NCI-H2081 (cell line): ENCODE measurements at places on chromosomes 5 and 9.

GRCh38 chr5:2038321-2039179, 155.8 kb upstream of the IRX4 start:
- DNase-seq = peak; percentile 40

GRCh38 chr5:72156946-72157624, 49.8 kb downstream of the MAP1B start:
- DNase-seq = no peak

- no peak for DNase-seq
Measured at GRCh38 chr5:10832987-10833386, 72.0 kb upstream of the DAP start.

DNA sequence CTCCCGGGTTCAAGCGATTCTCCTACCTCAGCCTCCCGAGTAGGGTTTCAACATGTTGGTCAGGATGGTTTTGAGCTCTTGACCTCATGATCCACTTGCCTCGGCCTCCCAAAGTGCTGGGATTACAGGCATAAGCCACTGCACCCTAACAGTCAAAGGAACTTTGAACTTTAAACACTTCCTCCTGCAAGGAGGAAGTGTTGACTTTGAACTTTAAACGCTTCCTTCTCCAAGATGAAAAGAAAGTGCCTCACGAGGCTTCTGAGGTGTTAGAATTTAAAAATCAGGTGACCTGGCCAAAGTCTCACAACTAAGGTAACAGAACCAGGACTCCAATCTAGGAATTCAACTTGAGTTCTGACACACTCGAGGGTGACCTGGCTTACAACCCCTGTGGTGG, 150.9 kb downstream of the BRINP1 start:
- DNase-seq = no peak

DNA sequence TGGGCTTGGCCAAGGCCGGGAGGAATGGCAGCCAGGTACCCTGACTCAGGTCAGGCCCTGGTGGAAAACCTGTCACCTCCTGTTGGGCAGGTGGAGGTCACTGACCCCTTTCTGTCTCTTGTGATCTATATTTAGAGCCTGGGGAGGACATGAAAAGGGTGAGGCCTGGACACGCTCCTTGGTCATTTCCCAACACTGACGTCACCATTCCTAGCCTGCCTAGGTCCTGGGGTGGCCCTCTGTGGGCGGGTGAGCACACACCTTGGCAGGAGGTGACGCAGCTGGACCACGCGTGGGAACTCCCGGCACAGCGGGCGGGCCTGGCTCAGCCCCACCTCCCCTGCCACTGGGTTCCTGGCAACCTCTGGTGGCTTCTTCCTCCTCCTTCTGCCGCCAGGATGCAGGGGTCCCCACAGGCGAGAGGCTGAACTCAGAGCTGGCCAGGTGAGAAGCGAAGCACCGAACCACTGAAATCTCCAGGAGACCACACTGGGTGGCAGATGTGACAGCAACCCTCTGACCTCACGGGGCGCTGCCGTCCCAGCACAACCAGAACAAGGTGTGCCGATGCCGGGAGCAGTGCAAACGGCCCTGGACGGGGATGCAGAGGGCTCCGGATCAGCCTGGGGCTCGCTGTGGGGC, 6.4 kb upstream of the RALGDS start:
- no peak for DNase-seq

DNA sequence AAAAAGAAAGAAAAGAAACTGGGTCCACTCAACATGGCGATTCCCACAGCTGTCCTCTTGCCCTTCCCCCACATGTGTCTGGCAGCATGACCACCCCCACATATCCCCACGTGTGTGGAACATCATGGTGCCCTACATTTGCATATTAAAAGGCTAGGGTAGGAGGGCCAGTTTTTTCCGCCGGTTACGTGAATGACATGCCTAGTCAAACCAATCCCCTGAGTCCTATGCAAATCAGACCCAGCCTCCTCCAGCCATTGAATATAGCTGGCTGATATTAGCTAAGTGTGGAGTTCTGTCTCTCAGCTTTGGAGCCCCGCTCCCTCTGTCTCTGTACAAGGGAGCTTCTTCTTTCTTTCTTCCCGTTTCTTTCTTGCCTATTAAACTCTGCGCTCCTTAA, 33.0 kb upstream of the CCDC112 start:
- DNase-seq = no peak

GRCh38 chr9:89481538-89481915, 16.4 kb downstream of the SEMA4D start:
- DNase-seq = no peak
